DND-41 (cell line): ENCODE measurements at places on chromosomes 7 and 10.

DNA sequence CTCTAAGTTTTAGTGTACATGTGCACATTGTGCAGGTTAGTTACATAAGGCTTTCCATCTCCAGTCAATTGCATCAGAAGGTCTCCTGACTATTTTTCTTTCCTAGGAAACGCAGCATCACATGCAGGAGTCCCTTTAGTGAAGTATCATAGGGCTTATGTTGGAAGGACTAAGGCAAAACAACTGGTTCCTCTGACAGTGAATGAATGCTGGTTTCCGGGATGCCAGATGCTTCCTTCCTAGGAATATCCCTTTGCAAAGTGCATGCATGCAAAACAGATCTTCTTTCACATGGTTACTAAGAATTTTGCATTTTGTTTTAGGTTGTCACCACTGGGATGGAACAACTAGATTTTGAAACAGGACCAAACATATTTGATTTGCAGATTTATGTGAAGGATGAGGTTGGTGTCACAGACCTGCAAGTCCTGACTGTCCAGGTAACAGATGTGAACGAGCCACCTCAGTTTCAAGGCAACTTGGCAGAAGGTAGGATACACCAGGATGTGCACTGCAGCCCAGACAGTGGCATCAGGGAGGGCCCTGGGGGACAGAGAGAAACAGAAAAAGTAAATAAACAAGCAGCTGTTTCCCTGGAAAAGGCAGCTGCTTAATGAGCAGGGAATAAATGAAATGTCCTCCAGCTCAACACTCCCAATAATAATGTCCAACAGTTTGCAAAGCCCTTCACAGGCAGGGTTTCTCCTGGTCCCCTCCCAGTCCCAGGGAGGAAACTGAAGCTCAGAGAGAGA is 17.8 kb downstream of the CDHR3 start:
- no peak for DNase-seq

DNA sequence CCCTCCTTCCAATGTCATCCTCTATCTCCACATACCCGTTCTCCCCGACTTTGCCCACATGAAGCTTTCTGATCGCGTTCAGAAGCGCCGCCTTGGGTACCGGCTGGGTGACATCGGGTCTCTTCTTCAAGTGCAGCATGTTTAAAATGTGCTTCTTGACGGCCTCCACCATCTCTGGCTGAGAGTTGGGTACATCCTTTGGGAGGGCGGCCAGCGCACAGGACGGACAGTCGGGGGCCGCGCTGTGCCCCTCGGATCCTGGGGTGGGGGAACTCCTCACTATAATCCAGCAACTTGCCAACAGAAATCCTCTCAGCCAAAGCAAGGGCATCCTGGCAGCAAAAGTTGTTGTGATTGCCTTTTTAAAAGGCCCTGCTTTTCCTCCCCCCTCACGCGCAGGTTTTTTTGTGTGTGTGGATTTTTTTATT is 2.8 kb downstream of the INHBA start:
- no peak for DNase-seq

DNA sequence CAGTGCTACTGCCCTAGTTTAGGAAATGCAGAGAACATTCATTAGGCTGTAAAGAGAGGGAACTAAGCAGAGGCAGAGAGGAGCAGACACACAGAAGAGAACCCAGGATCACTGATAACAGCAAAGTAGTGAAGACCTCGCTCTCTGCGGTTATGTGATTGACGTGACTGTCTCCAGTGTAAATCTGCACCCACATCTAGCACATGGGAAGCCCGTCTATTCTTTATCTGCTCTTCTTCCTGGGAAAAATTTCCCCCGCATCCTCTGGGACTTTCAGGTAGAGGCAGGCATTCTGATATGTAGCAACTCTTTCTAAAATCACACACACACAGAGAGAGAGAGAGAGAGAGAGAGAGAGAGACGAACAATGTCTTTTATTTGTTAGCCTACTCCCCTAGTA is 699.6 kb downstream of the GRID1 start:
- DNase-seq, result no peak

DNA sequence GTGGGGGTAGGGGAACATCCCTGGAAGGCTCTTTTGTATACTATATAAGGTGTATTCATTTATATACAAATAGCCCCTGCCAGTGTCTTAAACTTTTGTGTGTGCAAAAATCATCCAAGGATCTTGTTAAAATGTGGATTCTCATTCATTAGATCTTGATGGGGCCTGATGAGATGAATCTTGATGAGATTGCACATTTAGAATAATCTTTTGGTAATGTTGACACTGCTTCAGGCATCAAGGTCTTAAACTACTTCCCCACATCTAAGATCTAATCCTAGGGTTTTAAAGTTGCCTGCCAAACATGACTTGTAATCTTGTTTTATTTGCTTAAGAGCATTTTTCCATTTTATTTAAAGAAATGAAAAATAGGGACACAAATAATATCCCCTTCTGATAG is 13.0 kb downstream of the TLX1 start:
- no peak for DNase-seq

- no peak for DNase-seq
These were observed 33.8 kb downstream of the FAM53B start for GRCh38 chr10:124710266-124710881.
